ENCODE measurements at places on chromosomes 7 and 10. TPM values are rescaled to one million over a fixed set of nuclear protein-coding genes. Genes with fewer than 3 reads are reported as not detected.
A peak's percentile ranks its signal among the peaks of the same experiment; 100 is the strongest.

GRCh38 chr7:2107386-2108070 is 125.2 kb downstream of the MAD1L1 start:
- DNase-seq, result no peak

The IKZF1 gene
- 8.6 TPM for total RNA-seq

- DNase-seq, result no peak
Observed at GRCh38 chr7:121102619-121103018, 114.1 kb downstream of the CPED1 start.

GRCh38 chr10:131077031-131077430 is 234.5 kb downstream of the TCERG1L start:
- no peak for DNase-seq

DNA sequence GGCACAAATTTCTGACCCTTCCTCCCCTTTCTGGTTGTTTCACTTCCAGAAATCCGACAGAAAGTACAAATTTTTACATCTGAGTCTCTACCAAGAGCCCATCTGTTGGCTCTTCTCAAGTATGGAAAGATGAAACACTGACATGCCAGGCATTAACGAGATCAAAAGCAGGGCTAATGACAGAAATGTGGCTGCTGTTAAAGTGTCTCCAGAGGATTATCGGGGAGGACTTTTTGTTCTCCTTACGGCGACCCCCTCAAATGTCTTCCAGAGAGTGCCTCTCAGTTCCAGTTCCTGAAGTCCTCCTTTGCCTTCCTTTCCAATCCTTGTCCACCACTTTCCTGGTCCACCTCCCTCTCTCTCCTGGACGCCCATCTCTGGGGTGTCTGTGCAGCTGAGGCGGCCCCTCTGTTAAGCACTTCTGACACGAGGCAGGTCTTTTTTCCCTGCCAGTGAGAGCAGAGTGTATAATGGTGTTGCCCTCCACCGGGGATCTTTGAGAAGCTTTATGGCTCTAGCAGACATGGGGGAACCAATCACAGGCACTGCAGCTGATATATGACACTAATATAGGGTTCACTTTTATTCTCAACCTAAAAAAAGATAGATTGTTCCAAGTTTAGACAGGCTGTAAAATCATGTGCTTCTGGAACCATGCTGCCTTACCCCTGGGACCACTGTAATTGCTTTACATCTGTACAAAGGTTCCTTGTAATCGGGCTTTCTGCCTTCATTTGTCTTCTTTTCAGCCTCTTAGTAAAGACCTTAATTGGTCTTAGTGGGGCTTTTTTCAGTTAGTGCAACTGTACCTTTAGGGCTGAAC is 757.1 kb downstream of the AUTS2 start:
- DNase-seq, result no peak

The GNB2 gene
- 365 TPM for total RNA-seq

GRCh38 chr10:77163670-77164348 is 473.8 kb downstream of the KCNMA1 start:
- DNase-seq, result peak; percentile 82

GRCh38 chr7:122067077-122067476 is 77.0 kb downstream of the AASS start:
- DNase-seq, result no peak

All from adrenal gland (tissue), 19 donors.